ENCODE measurements at places on chromosomes 1 and 21.

- no peak for DNase-seq
These were observed 17.4 kb upstream of the PLEKHA6 start for GRCh38 chr1:204376919-204377799.

DNA sequence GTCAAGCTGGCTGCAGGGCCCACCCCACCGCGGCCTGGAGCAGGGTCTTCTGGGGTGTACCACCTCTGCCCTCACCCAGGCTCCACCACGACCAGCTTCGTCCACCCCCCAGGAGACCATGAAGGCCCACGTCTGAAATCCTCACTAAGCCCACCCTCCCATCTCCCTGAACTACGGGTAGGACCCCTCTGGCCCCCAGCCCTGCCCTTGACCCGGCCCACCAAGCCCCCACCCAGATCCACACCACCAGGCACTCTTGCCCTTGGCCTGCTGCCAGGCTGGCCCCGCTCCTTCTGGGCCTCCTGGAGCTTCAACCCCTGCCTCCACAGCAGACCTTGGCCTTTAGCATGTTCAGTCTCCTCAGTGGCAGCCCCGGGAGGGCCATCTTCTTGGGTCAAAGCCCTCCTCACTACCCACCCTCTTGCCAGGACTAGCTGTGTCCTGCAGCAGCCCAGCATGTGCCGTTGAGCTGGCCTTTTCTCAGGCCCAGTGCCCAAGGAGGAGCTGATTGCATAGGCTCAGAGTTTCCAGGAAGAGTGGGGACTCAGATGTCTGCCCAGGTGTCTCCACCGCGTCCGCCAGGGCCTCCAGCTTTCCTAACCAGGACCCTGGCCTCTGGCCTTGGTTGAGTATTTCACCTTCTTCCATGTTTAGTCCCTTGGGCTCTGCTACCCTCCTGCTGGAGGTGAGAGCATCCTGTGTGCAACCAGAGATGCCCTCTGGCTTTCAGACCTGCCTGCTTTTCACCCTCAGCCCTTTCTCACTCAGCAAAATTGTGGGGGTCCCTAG, 17.7 kb upstream of the SAMD11 start:
- DNase-seq: no peak

DNA sequence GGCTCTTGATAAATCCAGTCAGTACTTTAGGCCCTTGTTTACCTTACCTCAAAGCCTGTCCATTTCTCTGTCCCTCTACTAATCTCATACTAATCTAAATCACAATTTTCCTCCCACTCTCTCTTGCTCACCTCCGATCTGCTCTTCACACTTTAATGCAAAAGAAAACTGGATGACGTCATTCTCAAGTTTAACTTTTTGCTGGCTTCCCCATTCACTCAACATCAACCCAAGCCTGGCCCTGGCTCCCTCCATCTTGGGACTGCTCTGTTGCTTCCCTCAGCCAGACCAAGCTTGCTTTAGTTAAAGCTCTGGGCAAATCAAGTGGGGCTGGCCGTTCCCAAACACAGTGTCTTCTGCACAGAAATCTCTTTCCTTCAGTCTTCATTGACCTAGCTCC, 29.7 kb downstream of the COA6 start:
- no peak for DNase-seq

GRCh38 chr1:212504171-212504803, 71.6 kb downstream of the NENF start:
- DNase-seq: no peak

DNA sequence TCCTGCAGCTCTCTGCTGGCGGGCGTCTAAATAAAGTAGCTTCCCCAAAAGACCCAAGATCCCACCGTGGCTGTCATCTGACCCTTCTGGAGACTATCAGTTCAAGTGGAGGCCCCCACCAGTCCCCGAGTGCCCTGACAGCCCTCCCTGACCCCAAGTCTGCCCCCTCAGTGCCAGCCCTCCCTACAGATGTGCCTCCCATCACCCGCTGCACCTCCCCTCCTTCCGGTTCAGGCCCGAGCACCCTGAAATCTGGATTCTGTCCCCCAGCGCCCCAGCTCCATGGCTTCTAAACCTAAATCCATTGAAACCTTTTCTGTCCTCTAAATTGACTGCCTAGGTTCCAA, 595 bp downstream of the IL10RB start:
- DNase-seq: peak; percentile 14

DNA sequence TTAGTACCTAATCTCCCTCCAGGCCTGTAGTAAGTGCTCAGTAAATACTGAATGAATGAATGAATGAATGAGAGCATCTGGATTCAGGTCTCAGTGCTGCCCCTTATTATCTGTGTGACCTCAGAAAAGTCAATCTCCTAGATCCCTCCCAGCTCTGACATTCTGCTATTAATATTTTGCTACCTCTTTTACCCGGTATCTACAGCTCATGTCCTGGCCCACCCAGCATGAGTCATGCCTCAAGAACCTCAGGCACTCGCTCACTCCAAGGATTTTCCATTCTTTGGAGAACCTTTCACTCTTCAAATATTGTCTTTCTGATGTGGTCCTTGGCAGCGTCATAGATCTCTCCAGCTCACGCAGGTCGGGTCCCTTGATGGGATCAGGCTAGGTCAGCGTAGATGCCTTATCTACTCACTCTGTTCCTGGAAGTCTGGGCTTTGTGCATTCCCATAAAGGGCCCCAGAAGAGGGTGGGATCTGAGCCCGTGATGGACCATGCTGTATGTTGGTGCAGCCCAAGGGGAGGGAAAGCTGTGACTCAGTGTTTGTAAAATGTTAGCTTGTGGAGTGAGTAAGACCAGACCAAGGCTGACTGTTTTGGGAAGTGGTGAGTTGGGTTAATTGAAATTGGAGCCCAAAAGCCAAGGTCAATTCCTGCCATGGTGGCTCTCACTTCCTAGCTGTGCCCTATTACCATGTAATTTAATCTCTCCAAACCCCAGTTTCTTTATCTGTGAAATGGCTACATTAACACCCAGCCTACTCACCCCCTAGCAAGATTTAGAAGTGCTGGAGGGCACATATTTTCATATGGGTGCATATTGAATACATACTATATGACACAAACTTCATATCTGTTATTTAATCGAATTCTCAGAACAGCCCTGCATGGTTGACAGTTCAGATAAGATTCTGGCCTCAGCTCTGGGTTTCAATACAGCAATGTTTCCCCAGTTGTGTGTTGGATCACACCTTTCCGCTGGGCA, 214.1 kb upstream of the USP24 start:
- no peak for DNase-seq

- DNase-seq: no peak
These were observed 8.5 kb upstream of the MYCL start for GRCh38 chr1:39910263-39910662.

GRCh38 chr1:100835866-100836842, 58.5 kb downstream of the EXTL2 start:
- DNase-seq: no peak

DNA sequence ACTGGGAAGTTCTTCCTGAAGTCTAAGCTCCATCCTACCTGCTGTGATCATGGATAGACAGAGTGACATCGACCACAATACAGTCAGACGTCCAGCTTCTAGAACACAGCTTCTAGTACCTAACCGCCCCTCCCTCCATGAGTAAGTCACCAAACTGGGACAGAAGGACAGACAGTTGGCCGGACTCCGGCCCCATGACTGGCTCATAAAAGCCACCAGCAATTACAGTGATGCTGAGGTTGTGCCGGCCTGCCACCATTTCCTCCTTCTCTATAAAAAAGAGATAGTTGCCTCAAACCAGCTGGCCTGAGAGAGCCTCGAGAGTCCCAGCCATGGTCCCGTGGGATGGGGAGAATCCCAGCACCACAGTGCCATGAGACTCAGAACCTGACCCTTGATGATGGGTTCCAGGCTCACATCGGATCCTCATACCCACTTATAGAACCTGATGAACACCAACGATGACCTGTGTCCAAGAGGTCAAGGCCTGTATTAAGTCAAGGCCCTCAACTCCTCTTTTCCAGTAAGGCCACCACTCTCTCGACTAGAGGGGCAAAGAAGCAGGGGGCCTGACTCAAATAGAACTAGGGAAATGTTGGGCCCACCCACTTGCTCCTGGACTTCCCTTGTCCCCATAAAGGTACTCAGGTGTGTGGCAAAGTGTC, 3.4 kb downstream of the MEF2D start:
- no peak for DNase-seq

- no peak for DNase-seq
These were observed 222.4 kb upstream of the ESRRG start for GRCh38 chr1:216945538-216946080.

DNA sequence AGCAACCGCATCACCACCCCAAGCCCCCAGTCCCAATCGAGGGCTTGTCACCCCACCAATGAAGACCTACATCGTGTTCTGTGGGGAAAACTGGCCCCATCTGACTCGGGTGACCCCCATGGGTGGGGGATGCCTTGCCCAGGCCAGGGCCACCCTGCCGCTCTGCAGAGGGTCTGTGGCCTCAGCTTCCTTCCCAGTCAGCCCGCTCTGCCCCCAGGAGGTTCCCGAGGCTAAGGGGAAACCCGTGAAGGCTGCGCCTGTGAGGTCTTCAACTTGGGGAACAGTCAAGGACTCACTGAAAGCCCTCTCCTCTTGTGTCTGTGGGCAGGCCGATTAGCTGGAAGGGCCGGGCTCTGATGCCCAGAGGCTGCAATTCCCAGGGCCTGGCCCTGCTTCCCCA, 2.0 kb downstream of the SRARP start:
- DNase-seq: no peak

GRCh38 chr1:200654660-200655059, 15.0 kb downstream of the DDX59 start:
- DNase-seq: no peak

DNA sequence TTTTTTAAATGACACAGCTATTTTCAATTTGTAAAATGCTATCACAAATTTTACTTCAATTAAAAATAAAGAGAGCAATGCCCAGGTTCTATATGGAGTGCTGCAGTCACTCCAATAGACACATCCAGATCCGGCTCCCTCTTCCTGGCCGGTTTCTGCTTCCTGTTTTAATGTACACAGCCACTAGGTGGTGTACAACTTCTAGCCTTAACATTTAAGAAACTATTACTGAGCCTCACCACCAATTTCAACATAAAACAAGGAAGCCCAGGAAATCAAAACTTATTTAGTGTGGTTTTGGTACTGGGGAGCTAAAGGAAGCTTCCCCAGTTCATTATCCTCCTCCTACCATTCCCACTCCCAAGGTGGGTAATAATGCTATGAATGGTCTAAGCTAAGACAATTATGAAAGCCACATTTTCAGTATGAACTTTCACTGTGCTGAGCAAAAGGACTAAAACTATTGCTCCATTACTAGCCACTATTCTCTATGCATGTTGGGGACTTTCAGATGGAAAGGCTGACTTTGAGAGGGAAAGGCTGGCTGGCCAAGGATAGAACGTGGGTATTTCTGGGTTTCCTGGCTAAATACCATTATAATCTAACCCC, 25.5 kb upstream of the MTMR11 start:
- peak; percentile 47 for DNase-seq

DNA sequence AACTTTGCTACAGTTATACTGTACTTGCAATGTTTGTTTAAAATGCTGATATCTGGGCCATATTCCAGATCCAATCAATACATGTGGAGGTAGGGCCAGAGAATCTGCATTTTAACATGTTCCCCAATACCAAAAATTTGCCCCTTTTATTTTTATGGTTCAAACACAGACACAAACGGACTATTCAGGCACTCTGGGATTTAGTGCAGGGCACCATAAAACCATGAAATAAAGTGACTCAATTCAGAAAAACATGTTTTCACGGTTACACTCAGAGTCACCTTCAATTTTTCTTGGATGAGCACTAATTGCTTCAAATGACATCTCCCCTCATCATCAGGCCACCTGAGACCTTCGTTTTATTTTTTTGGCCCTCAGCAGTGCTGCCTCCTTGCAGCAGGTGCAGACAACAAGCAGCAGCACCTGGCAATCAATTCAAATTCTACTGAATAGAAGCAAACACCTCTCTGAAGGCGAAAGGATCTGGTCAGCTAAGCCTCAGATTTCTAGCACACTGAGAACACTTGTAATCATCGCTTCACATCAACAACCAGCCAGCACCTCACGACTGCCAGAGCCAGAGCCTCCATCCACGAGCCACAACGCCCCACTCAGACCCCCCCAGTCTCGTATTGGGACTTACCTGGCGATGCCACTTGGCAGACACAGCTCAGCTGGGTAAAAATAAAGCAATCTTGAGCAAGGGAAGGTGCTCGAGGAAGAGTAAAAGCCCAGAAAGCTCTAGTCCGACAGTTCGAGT, 1.1 kb downstream of the ERO1B start:
- peak; percentile 21 for DNase-seq

DNA sequence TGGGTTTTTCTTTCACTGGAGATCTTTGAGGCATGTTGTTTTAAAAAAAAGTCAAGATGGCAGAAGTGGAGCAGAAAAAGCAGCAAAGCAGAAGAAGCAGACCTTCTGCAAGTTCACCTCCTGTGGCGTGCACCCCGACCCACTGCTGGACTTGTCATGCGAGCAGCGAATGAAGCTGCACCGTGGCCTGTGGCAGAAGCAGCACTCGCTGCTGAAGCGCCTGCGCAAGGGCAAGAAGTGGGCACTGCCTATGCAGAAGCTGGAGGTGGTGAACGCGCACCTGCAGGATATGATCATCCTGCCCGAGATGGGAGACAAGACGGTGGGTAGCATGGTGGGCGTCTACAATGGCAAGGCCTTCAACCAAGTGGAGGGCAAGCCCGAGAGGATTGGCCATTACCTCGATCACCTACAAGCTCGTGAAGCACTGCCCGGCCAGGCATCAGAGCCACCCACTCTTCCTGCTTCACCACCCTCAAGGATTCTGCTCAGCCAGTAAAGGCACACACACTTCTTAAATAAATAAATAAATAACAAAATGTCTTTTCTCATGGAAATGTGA, 22.1 kb downstream of the METTL13 start:
- no peak for DNase-seq

DNA sequence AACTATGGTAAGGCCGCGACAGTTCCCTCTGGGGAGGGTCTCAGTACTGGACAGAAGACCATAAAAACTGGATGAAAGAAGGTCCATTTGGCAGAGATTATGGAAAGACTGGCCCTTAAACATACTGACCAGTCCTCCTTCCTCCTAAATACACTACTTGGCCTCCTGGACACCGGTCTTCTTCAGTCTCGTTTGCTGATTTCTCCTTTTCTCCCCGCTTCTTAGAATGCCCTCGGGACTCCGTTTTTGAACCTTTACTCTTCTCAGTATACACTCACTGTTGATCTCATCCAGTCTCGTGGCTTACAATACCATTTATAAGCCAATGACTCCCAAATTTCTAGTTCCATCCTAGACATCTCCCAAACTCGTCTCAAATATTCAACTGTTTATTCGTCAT, 694 bp upstream of the MRPL9 start:
- no peak for DNase-seq

- DNase-seq: no peak
These were observed 307.9 kb downstream of the SMYD3 start for GRCh38 chr1:246199086-246199645.

DNA sequence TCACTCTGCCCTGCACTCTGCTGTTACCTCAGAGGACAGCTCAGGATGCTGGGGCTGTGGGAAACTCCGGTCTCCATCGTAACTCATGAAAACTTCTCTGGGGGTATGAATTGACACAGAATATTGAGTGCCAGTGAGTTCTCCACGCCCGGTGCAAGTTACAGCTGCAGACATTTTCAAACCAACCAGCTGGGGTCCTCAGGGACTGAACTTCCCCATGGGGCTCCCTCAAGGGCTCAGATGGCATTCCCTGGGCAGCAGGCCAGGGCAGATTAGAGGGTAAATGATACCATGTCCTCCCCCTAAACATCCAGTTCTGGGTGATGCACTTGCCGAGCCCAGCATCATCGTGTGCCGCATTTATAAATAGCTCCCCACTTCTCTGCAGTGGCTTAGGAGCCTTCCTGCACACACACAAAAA, 27.8 kb upstream of the CCSAP start:
- DNase-seq: no peak

GRCh38 chr1:151251656-151252470, 2.7 kb upstream of the PSMD4 start:
- DNase-seq: peak; percentile 67
